ENCODE measurements at places on chromosomes 4 and X. TPM values are rescaled to one million over a fixed set of nuclear protein-coding genes. Genes with fewer than 3 reads are reported as not detected.

The SULT1E1 gene
- not detected for total RNA-seq

The PARM1 gene
- not detected for total RNA-seq

The HAND2 gene
- total RNA-seq, result not detected

The UBA1 gene
- 221 TPM for total RNA-seq

- H3K4me3 ChIP-seq, result no peak overlapping the region
- H3K27ac ChIP-seq, result no peak overlapping the region
- no peak for DNase-seq
- peaks cover under 1% of the 10 kb centered on the region for H3K27me3 ChIP-seq
- no peaks in the 10 kb centered on the region for H3K4me1 ChIP-seq
Observed at GRCh38 chr4:183971929-183972490, 66.9 kb downstream of the STOX2 start.

DNA sequence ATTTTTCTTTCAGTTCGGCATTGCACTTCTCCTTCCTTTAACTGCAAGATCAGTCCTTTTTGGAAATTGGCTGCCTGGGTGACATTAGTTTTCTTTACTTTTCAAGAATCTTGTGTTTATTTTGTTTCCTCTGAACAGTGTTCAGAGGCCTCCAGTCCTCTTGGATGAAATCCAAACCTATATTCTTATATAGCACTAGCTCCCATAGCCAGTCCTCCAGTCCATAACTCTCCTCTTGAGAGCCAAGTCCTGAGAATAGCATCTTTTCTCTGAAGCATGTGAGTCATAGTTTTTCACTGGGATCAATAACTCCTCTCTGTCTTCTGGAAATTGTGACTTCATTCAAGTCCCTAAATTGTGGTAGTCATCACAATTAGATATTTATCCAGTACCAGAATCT is 357.5 kb downstream of the RAPGEF2 start:
- no peaks in the 10 kb centered on the region for H3K27me3 ChIP-seq
- no peak overlapping the region for H3K4me3 ChIP-seq

GRCh38 chr4:21507439-21507838 is 441.1 kb downstream of the KCNIP4 start:
- DNase-seq, result no peak
- H3K27me3 ChIP-seq, result peaks cover 1% of the 10 kb centered on the region
- H3K27ac ChIP-seq, result no peak overlapping the region
- H3K4me1 ChIP-seq, result no peaks in the 10 kb centered on the region
- H3K36me3 ChIP-seq, result no peaks in the 10 kb centered on the region

- H3K27me3 ChIP-seq, result no peaks in the 10 kb centered on the region
- no peak overlapping the region for H3K4me3 ChIP-seq
- no peaks in the 10 kb centered on the region for H3K4me1 ChIP-seq
- H3K27ac ChIP-seq, result no peak overlapping the region
Observed at GRCh38 chr4:18630218-18631110, 608.9 kb upstream of the LCORL start.

DNA sequence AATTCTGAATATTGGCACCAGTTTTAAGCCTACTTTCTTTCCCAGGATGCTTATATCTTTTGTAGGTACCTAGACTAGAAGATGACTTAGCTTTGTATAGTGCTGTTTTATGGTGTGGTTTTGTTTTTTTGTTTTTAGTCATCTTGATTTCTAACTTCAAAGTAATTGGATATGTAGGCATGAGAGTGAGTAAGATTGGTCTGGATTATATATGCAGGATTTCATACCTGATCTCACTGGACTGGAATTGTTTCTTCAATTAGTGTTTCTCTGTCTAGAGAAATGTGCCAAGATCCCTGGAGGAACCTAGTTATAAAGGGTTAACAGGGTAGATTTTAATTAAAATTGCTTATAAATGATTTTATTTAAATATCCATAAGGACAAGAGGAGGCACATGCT is 23.1 kb downstream of the NAP1L5 start:
- H3K36me3 ChIP-seq, result peaks cover 18% of the 10 kb centered on the region
- H3K4me1 ChIP-seq, result no peaks in the 10 kb centered on the region
- no peak overlapping the region for H3K27ac ChIP-seq
- H3K27me3 ChIP-seq, result no peaks in the 10 kb centered on the region

GRCh38 chr4:80578001-80578400 is 242.5 kb downstream of the CFAP299 start:
- H3K4me3 ChIP-seq, result no peak overlapping the region
- H3K36me3 ChIP-seq, result no peaks in the 10 kb centered on the region
- no peak overlapping the region for H3K27ac ChIP-seq
- H3K4me1 ChIP-seq, result no peaks in the 10 kb centered on the region
- no peaks in the 10 kb centered on the region for H3K27me3 ChIP-seq

DNA sequence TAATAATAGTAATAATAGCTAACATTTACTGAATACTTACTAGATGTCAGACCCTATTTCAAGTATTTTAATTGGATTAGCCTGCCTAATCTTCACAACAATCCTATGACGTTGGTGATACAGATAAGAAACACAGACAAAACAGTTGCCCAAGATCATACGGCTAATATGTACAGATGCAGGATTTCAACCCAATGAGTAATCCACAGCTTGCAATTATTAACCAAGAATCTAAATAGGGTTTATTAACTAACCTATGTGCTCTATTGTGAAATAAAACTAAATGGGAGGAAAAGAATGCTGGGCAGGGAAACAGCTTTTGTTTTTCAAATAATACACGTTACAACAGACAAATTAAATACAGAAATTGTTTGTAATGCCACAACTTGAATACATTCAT is 23.4 kb downstream of the FBXO8 start:
- no peaks in the 10 kb centered on the region for H3K4me1 ChIP-seq
- no peak for DNase-seq
- H3K27ac ChIP-seq, result no peak overlapping the region
- H3K27me3 ChIP-seq, result no peaks in the 10 kb centered on the region

GRCh38 chr4:141802333-141802732 is 165.9 kb downstream of the IL15 start:
- DNase-seq, result no peak
- no peaks in the 10 kb centered on the region for H3K4me1 ChIP-seq
- no peak overlapping the region for H3K27ac ChIP-seq

DNA sequence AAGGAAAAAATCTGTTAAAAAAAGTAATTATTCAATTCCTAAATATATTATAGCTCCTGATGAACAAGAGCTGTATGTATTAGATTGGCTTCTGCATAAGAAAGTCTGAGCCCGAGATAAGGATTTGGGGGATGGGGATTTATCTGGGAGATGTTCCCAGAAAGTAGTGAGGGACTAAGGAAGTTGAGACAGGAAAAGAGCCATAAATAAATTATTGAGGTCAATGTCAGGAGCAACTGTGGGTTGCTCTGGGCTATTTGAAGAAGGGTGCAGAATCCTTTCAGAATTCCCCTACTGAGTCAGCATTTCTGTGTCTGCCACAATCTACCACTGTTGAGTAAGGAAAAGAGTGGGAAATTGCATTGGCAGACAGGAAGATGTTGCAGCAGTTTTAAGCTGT is 3.1 kb upstream of the TDO2 start:
- H3K4me3 ChIP-seq, result no peak overlapping the region
- DNase-seq, result no peak
- H3K36me3 ChIP-seq, result no peaks in the 10 kb centered on the region

DNA sequence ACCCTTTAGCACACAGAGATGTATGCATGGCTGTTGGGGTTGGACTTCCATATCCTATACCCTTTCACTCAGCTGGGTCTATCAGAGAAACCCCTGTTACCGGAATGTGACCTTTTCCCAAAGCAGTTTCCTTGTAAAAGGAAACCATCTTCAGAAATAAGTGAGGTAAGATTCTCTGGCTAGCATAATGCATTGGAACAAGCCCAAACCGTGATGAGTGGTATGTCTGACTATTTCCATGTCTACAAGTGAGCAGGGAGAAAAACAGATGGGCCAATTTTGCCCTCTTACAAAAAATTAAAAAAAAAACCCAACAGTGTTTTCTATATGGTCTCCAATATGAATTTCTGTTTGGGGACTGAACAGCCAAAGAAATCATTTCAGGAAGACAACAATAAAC is 283.9 kb downstream of the SMARCA1 start:
- H3K36me3 ChIP-seq, result no peaks in the 10 kb centered on the region
- DNase-seq, result no peak
- no peaks in the 10 kb centered on the region for H3K27me3 ChIP-seq
- H3K4me1 ChIP-seq, result no peaks in the 10 kb centered on the region
- no peak overlapping the region for H3K4me3 ChIP-seq

- peak; percentile 46 for DNase-seq
- H3K4me1 ChIP-seq, result peaks cover 20% of the 10 kb centered on the region
- H3K27ac ChIP-seq, result no peak overlapping the region
Observed at GRCh38 chr4:6134612-6135220, 65.6 kb downstream of the JAKMIP1 start.

GRCh38 chr4:40394236-40394635 is 59.1 kb downstream of the CHRNA9 start:
- H3K27me3 ChIP-seq, result peaks cover 9% of the 10 kb centered on the region
- no peak for DNase-seq
- no peak overlapping the region for H3K4me3 ChIP-seq
- no peak overlapping the region for H3K27ac ChIP-seq
- no peaks in the 10 kb centered on the region for H3K36me3 ChIP-seq
- H3K4me1 ChIP-seq, result no peaks in the 10 kb centered on the region

Measured in activated T-helper 1 cell treated with anti-CD3 and anti-CD28 coated beads, Interleukin-12 subunit alpha, Interleukin-12 subunit beta, Interleukin-2, Interleukin-4 antibody, amounts not matched to agents 30 ng/mL and 10 ng/mL and 1 ng/mL, durations not matched to agents 14 hours and 24 hours and 36 hours (primary cell).